T-helper 17 cell (primary cell): ENCODE measurements at places on chromosomes 6 and 20. TPM values are rescaled to one million over a fixed set of nuclear protein-coding genes. Genes with fewer than 3 reads are reported as not detected.

The TRIM15 gene
- total RNA-seq = not detected

The CLIC5 gene
- total RNA-seq = 10.1 TPM

The BACH2 gene
- total RNA-seq = 53.7 TPM

The MTO1 gene
- total RNA-seq = 47.4 TPM

The LTA gene
- 19.9 TPM for total RNA-seq

The PSORS1C2 gene
- total RNA-seq = not detected

The SLC17A1 gene
- total RNA-seq = 0.52 TPM

The SLC35D3 gene
- not detected for total RNA-seq

The OLIG3 gene
- 0.12 TPM for total RNA-seq

The GNAS-AS1 gene
- total RNA-seq = not detected

The PROKR2 gene
- total RNA-seq = not detected

The RAET1G gene
- not detected for total RNA-seq

The RPS6KA2 gene
- total RNA-seq = 5.9 TPM

The RIN2 gene
- 1.2 TPM for total RNA-seq

The OR2H1 gene
- not detected for total RNA-seq

The HRH3 gene
- total RNA-seq = not detected

The RIPPLY2 gene
- total RNA-seq = not detected

The RNF144B gene
- 4.6 TPM for total RNA-seq

The TAAR2 gene
- not detected for total RNA-seq

The SAMD5 gene
- total RNA-seq = not detected

The TRIM38 gene
- 17.5 TPM for total RNA-seq

The CFB gene
- total RNA-seq = 0.65 TPM

The B3GALT4 gene
- 13.0 TPM for total RNA-seq

The KIF6 gene
- not detected for total RNA-seq

The PRSS16 gene
- total RNA-seq = 2.0 TPM

The SLC22A1 gene
- total RNA-seq = 0.45 TPM

The KIF13A gene
- total RNA-seq = 1.4 TPM

The LSM14B gene
- total RNA-seq = 34.1 TPM

The OXT gene
- total RNA-seq = 0.62 TPM

The HM13 gene
- total RNA-seq = 154 TPM

The PPIL4 gene
- total RNA-seq = 33.0 TPM

The SEMG1 gene
- not detected for total RNA-seq

The FRMD1 gene
- not detected for total RNA-seq

The ADNP gene
- 54.8 TPM for total RNA-seq

The SDC4 gene
- 5.3 TPM for total RNA-seq

The MTFR2 gene
- total RNA-seq = 2.9 TPM

The EDN3 gene
- total RNA-seq = 0.92 TPM

The AHI1 gene
- 29.0 TPM for total RNA-seq

The TFAP2A gene
- total RNA-seq = 0.40 TPM

The NHSL1 gene
- 0.86 TPM for total RNA-seq

The PRPH2 gene
- total RNA-seq = not detected

The MUC22 gene
- not detected for total RNA-seq

The MKKS gene
- 5.0 TPM for total RNA-seq

The ADAT2 gene
- 19.8 TPM for total RNA-seq

The HLA-DMB gene
- 11.1 TPM for total RNA-seq

The ELOVL2 gene
- total RNA-seq = not detected

The HUS1B gene
- 4.5 TPM for total RNA-seq

The FBXO5 gene
- total RNA-seq = 5.9 TPM

The RTF2 gene
- 62.3 TPM for total RNA-seq

The SIRPB1 gene
- 4.6 TPM for total RNA-seq

The OR12D3 gene
- not detected for total RNA-seq

The MAP1LC3A gene
- total RNA-seq = 13.7 TPM

The SPATA25 gene
- 1.3 TPM for total RNA-seq
